Upper lobe of right lung (tissue), 1 donor: ENCODE measurements at places on chromosomes 1 and 21.

DNA sequence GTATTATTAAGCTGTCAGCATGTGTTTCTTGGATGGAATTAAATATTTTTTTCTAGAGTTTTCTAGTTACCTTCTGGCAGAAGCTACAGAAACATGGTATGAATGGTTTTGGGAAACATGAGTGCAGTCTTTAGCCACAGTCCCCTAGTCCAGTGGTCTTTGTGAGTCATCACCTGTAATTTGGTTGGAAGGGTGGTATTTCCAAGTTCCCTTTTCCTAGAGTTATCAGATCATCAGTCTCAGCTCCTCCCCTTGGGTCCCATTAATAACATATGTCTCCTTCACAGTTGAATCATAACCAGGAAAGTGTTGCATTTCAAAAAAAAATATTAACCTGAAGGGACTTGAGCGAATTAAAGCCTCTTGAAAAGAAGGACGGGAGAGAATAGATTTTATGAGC is 27.0 kb downstream of the ELAVL4 start:
- DNase-seq = no peak

- DNase-seq = no peak
Measured at GRCh38 chr1:175757381-175758015, 14.1 kb upstream of the TNR start.

DNA sequence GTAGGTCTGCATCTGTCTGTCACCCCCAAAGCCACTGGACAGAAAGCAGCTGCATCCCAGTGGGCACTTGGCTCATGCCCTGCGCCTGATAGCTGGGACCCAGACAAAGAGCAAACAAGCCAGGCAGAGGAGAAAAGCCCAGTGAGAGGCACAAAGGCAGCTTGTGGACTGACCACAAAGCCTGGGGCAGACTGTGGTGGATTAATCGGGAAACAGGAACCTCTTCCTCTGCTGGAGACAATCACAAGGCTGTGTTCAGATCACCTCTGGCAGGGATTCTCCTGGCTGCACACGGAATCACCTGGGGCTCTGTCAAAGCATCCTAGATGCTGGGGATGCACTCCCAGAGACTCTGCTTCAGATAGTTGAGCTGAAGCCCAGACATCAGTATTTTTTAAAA is 15.2 kb upstream of the GJB5 start:
- DNase-seq = no peak

GRCh38 chr1:12457771-12458170 is 160.2 kb downstream of the DHRS3 start:
- DNase-seq = no peak

DNA sequence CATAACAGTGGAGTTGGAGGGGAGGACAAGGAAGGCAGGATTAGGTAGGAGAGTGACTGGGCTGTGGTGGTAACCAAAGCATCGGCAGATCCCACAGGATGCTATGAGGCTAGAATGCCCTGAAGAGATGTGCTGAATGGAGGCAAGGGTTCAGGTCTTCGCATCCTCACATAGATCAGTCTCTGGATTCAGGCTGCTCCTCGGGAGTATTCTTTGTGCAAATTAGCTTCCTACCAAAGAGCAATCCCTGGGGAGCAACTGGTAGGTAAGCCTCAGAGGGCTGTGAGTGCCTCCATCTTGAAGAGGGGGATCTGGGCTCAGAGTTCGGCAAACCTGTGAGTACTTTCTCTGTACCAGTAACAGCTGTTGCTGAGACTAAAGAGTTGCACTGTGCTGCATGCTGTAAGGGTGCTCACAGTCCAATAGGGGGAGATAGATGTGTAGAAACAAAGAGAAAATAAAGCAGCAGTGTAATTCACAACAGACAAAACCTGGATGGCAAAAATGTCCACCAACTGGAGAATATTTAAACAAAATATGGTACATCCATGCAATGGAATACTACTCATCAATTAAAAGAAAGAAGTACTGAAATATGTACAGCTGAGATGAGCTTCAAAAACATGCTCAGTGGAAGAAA is 322.4 kb upstream of the DEPDC1 start:
- no peak for DNase-seq

DNA sequence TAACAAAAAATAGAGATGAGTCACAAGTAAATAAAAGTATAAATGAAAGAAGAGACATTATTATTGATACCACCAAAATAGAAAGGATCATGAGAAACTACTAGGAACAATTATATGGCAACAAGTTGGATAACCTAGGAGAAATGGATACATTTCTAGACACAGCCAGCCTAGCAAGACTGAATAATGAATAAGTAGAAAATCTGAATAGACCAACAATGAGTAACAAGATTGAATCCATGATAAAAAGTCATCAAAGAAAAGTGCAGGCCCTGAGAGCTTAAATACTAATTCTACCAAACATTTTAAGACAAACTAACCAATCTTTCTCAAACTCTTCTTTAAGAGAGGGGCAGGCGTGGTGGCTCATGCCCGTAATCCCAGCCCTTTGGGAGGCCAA is 538.6 kb upstream of the PBX1 start:
- no peak for DNase-seq

- DNase-seq = peak; percentile 53
Measured at GRCh38 chr21:36703626-36704280, 4.8 kb downstream of the SIM2 start.

DNA sequence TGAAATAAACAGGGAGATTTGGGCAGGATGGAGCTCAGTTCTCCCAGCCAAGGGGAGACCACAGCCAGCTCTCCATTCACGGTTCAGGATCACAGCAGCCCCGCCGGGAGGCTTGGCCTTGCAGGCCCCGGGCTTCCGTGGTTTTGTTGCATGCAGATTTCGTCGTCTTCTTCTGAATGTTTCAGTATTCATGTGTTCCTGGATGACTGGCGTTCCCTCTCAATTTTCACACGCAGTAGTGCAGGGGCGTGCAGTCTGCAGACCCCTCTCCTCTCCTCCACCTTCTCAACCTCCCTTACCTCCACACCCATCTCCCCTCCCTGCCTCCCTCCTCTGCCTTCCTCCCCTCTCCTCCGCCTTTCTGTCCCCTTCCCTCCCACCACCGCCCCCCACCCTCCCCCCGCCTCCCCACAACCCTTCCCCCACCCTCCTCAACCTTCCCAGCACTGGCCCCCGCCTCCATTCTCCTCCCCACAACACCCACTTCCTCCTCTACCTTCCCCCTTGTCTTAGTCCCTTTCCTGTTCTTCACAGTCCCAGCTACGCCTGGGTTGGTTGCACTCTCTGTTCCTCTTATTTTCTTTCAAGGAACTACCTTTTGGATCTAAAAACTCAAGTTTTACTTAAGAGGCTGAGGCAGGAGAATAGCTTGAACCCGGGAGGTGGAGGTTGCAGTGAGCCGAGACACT is 8.4 kb upstream of the SLC19A1 start:
- peak; percentile 67 for DNase-seq

- DNase-seq = no peak
Measured at GRCh38 chr1:175839779-175840669, 96.6 kb upstream of the TNR start.

GRCh38 chr1:17007121-17007520 is 4.6 kb downstream of the ATP13A2 start:
- DNase-seq = no peak

GRCh38 chr1:246572785-246573184 is 6.5 kb downstream of the CNST start:
- no peak for DNase-seq

DNA sequence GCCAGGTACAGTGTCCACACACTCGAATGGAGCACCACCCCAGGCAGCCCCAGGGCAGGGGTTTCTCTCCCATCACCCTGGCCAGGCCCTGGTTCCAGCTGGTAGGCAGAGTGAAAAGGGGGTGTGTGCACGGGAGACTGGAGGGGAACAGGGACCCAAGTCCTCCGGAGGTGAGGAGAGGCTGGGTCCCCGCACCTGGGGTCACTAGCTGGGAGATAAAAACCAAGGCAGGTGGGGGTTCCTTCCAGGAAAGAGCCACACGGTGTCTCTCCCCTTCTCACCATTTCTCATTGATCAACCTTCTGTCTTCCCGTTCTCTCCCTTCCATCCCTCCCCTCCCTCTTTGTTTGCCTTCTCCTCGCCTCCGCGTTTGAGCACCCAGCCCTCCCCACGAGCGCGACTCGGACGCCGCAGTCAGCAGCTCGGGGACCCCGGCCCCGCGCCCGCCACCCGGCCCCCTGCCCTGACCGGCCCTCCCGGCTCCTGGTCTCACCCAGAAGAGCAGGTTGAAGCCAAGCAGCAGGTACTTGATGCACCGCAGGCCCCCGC is 358 bp downstream of the TSPAN2 start:
- no peak for DNase-seq

DNA sequence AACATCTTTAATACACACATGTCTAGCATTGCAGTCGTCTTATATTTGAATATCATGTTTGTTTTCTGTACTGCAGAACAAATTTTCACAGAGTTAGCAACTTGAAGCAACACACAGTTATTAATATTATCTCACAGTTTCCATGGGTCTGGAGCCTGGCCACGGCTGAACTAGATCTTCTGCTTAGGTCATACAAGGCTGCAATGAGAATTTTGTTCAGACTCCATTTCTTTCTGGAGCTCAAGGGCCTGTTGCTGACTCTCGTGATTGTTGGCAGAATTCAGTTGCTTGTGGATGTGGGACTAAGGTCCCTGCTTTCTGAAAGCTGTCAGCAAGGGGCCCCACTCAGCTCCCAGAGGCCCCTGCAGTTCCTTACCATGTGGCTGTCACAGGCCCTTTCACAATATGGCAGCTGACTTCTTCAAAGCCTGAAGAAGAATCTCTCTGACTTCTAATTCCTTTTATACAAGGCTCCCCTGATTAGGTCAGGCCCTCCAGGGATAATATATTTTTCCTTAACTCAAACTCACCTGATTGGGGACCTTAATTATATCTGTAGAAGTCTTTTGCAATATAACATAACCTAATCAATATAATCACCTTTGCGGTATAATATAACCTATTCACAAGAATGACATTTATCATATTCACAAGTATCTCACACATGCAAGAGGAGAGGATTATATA is 296.3 kb downstream of the NFIA start:
- DNase-seq = no peak

- no peak for DNase-seq
Measured at GRCh38 chr21:41898998-41899397, 19.9 kb upstream of the PRDM15 start.

DNA sequence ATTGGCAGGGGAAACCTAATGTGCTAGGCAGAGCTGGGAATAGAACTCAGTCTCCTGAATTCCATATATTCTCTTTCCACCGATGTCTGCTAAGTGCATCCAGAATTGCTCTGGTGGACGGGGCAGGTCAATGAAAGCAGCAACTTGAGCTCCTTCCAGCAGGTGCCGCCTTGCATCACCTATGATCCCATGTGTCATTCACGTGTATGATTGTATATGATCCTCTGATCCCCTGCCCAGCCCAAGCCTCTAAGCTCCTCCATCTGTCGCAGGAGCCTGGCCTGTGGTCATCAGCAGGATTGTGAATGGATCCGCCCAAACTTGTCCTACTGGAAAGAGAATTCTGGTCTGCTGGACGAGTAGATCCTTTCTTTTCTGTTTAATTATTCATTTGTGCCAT is 13.1 kb downstream of the ACTA1 start:
- no peak for DNase-seq

DNA sequence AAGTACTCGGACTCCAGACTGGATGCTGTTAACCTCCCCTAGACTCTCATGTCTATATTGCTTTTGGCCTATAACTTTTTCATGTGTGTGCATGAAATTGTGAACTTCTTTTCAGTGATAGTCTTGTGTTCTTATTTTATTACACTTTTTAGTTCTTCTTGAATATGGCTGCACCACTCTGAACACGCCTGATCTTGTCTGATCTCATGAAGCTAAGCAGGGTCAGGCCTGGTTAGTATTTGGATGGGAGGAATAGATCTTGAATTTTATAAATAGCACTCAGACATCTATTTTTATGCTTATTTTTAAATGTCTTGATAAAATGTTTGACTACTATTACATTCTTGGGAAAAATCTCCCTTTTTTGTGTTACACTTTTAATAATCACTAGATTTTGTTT is 22.4 kb downstream of the TCP10L start:
- no peak for DNase-seq

DNA sequence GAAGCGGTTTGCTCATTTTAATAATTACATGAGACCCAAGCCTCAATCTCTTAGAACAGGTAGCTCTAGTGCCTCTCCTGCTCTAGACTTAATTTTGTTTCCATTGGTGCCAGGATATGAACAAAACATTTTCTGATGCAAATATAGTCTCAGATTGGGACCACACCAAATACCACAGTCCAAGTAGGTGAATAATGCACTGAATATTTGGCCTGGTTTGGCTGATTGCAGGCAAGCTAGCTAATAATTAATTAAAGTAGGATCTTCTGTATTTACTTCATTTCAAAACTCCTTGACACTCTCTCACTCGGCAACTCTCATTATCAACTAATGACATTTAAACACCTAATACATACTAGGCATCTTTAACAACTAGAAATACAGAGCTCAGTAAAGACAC is 219.6 kb downstream of the LTN1 start:
- DNase-seq = no peak

GRCh38 chr1:162035241-162035640 is 11.6 kb upstream of the OLFML2B start:
- no peak for DNase-seq

DNA sequence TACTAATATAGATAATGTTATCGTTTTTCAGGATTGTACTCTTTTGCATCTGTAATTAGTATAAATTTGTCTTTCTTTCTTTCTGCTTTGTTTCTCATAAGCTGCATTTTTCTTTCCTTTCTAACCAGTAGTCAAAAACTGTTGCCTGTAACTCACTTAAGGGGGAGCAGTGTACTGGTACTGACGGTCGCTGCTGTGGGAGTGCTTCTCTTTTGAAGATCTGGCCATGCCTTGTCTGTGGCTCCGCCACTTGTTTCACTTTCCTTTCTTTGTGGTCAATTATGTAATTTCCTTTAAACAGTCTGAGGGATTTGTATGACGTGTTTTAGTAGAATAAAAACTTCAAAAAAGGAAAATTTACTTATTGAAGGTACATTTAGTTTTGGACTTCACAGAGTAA is 37.0 kb downstream of the MIA3 start:
- DNase-seq = no peak

DNA sequence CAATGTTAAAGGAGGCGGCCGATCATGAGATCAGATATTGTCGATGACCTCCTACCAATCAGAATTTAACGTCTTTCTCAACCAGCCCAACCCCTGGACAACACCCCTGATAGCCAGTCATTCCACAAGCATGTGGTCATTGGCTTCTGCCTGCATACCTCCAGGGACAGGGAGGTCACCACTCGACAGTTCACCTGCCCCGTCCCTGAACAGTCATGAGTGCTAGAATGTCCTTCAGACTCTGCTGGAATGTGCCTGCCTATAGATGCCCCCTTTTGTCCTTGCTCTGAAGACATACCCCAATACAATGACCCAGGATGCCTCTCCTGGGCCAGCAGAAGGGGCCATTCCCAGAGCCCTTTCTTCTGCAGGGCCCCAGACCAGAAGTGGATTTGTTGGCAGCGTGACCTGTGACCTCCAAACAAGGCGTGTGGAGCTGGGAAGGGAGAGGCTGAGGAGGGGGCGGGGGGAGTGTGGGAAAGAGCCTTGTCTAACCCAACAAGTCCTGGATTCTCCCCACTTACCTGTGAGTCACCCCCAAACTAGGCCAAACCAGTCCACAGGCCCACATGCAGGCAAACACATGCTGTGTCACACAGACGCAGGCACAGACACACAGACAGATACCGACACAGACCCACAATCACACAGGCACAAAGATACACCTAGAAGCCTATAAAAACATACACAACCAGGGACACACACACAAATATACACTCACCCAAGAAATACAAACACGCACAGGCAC is 2.2 kb downstream of the CRYBG2 start:
- DNase-seq = no peak

- no peak for DNase-seq
Measured at GRCh38 chr1:62437273-62437940, 558 bp downstream of the USP1 start.

- DNase-seq = no peak
Measured at GRCh38 chr1:41716188-41717130, 202.3 kb downstream of the HIVEP3 start.
